Transverse colon (tissue), 4 donors: ENCODE measurements at places on chromosomes 16 and 17.

DNA sequence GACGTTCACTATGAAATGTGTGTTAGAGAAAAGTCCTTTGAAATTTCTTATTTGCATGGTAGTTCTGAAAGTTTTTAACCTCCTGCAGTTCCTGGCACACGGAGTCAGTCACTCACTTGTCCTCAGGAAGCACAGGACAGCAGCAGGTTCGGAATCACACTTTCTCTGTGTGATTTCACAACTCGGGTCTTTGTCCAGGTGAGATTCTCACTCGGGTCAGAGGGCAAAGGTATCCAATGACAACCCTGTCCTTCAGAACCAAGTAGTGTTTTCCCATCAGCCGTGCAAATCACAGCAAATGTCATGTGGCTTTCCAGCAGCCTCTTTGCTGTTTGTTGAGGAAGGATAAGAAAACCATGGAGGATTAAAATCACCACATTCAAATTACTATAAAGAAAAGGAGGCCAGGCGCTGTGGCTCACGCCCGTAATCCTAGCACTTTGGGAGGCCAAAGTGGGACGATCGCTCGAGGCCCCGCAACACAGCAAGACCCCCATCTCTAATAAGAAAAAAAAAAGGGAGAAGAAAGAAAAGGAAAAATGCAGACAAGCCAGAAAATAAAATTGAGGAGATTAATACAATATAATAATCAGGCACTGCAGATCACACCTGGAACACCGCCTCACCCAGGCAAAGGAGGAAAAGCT lies 22.0 kb downstream of the ADCY9 start:
- no peak for DNase-seq

- DNase-seq = no peak
These were observed 31.5 kb downstream of the TADA2A start for GRCh38 chr17:37438141-37438540.

GRCh38 chr16:22670551-22671041 lies 143.4 kb upstream of the HS3ST2 start:
- no peak for DNase-seq

DNA sequence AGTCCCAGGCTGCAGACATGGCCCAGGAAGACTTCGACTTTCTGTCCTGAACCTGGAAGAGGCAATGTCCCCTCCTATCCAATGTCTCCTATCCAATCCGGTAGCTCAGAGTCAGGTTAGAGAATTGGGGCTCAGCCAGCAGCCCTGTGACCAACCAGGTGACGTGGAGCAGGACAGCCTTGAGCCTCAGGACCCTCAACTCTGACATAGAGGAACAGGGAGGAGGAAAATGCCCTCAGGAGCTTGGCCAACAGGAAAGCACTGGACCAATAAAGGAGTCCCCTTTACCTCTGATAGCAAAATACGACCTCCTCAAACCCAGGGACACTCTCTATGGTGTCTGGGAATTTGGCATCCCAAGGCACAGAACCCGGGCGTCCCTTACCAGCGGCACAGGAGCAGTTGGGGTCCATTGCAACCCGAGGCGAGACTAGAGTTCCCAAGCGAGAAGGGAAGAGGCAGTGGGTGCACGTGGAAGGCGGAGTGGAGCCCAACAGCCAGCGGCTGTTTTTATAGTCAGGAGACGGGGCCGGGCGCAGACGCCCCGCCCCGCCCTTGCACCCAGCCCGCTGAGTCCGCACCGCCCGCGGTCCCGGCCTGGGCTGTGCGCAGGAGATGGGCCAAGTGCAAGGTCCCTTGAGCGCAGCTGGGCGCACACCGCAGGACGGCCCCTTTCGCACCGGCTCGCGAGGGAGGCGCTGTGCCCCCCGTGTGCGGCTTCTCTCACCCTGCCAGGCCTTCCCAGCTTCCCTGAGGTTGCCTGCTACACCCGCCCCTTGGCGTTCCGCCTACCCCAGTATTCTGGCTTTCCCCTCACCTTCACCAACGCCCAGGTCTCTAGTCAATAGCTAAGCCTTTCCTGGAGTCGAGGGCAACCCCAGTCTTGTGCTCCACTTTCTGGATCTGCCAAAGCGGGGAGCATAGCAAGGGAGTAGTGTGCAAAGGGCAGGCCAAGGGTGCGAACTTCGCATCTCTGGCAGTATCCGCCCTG lies at the start of gene MT1G:
Gene MT1G (minus strand): TSS at position 485 of the 991 bp plus-strand sequence. CDS start 72 bp downstream, at position 413.
- peak; percentile 74 for DNase-seq

DNA sequence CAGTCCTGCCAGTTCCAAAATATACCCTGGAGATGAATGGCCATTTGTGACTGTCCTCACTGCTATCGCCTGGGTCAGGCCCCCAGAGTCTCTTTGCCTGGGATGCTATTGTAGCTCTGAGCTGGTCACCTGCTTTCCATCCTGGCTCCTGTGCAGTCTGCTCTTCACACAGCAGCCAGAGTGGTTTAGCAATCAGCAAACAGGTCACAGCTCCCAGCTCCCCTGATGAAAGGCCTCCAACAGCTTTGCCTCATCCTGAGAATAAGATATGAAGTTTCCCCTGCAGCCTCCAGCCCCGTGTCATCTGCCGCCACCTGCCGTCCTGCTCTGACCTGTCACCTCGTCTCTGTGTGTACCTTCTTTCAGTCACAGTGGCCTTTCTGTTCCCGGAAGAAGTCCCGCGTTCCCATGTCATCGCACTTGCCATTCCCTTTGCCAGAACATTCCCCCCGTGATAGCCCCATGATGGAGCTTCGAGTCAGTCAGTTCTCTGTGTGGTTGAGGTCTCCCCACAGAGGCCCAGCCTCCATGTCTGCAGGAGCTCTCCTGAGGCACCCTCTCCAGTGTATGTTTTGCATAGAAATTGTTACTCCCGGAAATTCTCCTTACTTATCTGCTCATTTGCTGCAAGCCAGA lies 281.5 kb downstream of the SNX29 start:
- peak; percentile 77 for DNase-seq

GRCh38 chr17:43517615-43518386 lies 28.3 kb downstream of the ETV4 start:
- DNase-seq = no peak

GRCh38 chr17:39706383-39706782 lies 6.5 kb downstream of the ERBB2 start:
- DNase-seq = no peak

DNA sequence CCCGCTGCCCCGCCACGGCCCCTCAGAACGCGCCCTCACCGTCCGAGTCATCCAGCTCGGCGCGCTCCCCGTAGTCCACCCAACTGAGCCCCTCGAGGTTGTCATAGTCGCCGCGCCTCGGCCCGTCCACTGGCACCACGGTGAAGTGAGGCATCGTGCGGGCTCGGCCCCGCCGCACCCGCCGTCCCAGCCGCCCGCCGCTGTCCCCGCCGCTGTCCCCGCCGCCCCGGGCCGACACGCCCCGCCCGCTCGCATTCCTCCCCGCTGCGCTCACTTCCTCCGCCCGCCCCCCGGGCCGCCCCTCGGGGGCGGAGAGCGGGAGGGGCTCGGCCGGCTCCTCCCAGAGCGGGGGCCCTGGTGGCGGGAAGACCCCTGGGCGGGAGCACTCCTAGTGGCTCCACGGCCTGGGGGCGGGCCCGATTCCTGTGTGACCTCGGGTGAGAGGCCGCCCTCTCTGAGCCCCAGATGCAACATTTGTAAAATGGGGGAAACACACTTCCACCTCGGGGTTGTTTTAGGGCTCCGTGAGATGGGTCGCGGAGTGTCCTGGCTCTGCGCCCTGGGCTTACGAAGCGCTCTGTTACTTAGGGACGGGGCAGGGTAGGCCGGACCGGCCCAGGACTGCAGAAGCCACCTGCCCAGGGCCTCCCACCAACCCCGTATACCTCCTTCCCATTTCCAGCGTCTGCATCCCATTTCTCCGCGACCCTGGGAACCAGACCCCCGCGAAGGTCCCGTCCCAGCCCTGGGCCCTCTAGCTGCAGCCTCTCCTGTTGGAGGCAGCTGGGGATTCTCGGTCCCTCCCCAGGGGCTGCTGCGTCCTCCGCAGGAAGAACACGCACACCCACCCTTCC lies at the start of gene SLC12A4:
Gene SLC12A4 (minus strand): TSS at position 238 of the 854 bp plus-strand sequence. CDS start 84 bp downstream, at position 154.
- DNase-seq = peak; percentile 85

DNA sequence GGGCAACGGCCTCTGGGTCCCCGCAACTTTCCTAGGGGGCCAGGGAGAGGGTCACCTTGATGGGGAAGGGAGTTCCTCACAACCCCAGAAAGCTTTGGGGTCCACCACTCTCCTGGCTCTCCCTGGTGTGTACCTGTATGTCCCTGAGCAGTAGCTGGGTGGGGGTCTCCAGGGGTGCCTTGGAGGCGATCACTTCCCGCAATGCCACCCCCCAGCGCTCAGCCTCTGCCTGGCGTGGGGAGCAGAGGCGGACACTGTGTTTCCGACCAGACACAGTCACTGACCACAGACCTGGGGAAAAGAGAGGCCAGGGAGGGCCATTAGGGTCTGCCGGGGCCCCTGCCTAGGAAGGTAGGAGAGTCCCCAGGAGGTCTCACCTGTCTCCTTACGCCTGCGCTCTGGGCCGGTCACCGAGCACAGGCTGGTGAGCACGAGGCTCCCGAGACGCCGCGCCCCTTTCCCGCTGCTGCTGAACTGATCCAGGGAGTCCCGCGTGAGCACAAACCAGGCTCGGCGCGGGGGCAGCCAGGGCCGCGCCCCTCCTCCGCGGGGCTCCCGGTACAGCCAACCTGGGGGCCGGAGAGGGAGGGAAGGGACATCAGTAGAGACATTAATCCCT lies 3.4 kb downstream of the PLEKHH3 start:
- no peak for DNase-seq

GRCh38 chr17:8430966-8431365 lies 4.7 kb upstream of the NDEL1 start:
- DNase-seq = no peak

- DNase-seq = no peak
These were observed 26.3 kb downstream of the SPECC1 start for GRCh38 chr17:20035501-20035900.

GRCh38 chr16:61295311-61295710 lies 740.9 kb downstream of the CDH8 start:
- no peak for DNase-seq

GRCh38 chr16:86708431-86708830 lies 130.1 kb downstream of the FOXL1 start:
- DNase-seq = no peak
